ENCODE measurements at places on chromosomes 6 and 20.
A peak's percentile ranks its signal among the peaks of the same experiment; 100 is the strongest.

GRCh38 chr6:84059082-84059481 is 25.5 kb downstream of the MRAP2 start:
- DNase-seq, result no peak

DNA sequence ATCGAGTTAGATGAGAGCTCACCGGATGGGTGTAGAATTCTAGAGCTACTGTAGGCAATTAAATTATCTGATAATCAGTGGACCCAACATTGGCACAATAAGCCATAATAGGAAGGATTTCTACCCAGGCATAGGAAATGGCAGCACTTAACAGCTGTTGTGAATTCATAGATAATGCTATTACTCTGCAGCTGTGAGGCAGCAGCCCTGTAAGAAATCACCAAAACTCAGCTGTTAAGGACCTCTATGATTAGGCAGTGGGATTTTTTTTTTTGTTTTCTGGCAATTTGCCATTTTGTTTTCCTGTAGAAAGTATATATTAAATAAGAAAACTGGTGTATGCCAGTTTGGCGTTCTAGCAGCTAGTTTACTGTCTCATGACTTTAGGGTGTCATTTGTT is 609.1 kb upstream of the SLC35B3 start:
- DNase-seq, result no peak

DNA sequence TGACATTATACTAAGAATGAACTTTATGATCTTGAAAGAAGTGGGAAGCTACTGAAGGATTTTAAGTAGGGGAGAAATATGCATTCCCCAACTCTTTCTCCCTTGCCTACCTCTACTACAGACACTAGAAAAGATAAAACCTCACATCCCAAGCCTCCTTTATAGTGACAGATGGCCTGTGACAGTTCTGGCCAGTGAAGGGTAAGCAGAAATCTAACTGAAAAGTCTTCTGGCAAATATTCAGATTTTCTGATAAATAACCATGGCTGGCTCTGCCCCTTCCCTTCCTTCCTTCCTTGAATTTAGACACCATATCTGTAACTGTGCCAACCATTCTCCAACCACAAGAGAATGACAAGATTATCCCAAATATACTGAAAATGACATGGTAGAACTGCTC is 10.2 kb upstream of the BEND6 start:
- no peak for DNase-seq

- DNase-seq, result no peak
Observed at GRCh38 chr6:16380220-16380809, 141.9 kb downstream of the GMPR start.

GRCh38 chr20:37407573-37408002 is 61.6 kb downstream of the SRC start:
- DNase-seq, result no peak

- no peak for DNase-seq
Observed at GRCh38 chr20:49104365-49104648, 58.2 kb downstream of the CSE1L start.

- DNase-seq, result no peak
Observed at GRCh38 chr6:30035784-30036183, 25.3 kb upstream of the POLR1H start.

DNA sequence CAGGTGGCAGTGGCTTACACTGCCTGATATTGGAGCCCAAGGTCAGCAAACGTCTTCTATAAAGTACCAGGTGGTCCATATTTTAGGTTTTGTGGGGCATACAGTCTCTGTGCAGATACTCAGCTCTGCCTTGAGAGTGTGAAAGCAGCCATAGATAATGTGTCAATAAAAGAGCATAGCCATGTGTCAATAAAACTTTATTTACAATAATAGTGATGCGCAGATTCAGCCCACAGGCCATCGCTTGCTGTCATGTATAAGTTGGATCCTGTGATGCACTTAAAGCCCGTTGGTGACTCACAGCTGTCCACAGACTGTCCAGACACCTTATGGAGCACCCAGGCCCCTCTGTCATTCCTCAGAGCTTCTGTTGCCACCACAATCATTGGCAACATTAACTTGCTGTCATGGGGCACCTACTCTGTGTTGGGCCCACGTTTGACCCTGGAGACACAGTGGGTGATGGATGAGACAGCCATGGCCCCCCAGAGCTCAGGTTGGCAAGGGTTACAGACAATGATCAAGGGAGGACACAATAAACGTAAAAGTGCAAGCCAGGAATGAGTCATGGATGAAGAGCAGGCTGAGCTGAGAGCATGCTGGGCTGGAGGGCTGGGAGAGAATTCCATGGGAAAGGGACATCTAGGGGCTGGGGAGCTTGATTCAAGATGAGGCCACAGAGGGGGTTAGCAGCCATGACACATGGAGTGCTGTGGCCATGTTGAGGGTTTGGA is 173.6 kb downstream of the TAF4 start:
- DNase-seq, result no peak

GRCh38 chr20:6838181-6838826 is 70.8 kb downstream of the BMP2 start:
- no peak for DNase-seq

DNA sequence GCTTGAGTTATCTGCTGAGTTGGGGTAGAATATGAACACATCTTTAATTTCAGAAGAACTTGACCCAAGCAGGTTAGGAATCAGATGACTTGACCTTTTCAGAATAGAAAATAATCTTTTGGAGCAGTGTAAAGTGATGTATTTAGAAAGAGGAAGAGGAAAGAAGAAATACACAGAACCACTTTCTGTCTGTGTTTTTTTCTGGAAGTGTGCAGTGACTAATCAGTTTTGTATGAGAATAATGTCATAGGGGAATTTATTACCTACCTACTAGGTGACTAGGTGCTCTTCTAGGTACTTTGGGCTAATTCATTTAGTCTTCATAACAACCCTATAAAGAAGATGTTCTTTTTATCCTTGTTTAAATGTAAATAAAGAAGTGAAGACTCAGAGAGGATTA is 3.0 kb downstream of the PPP1R14C start:
- DNase-seq, result no peak

DNA sequence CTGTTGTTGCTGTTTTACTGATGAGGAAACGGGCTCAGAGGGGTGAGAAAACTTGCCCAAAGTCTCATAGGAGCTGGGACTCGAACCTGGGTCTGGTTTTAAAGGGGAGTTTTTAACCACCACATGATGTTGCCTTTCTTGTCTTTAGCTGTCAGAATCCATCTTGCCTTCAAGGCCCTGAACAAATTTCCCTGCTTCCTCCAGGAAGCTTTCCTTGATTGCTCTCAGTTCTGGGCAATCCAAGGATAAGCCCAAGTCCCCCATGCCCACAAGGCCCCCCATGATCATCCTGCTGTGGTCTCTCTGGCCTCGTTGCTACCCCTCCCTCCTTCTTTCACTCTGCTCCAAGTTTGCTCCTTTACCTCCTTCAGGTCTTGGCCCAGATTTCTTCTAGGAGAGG is 73.5 kb downstream of the CD40 start:
- no peak for DNase-seq

- peak; percentile 55 for DNase-seq
Observed at GRCh38 chr20:63701329-63702035, 5.0 kb downstream of the TNFRSF6B start.

DNA sequence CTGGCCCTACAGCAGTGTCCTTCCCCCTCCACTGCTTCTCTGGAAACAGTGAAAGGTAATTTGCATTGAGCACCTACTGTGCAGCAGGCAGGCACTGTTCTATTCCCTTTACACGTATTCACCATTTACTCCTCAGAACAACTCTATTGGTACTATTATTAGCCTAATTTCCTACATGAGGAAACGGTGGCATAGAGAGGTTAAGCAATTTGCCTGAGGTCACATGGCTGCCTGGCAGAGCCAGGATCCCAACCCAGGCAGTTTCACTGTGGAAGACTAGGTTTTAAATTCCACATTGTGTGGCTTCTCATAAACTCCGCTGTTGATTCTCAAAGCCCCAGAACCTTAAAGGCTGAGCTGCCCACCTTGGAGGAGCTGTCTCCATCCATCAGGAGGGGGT is 72.7 kb downstream of the CLIC5 start:
- DNase-seq, result no peak

- no peak for DNase-seq
Observed at GRCh38 chr20:13857961-13858360, 73.1 kb downstream of the NDUFAF5 start.

DNA sequence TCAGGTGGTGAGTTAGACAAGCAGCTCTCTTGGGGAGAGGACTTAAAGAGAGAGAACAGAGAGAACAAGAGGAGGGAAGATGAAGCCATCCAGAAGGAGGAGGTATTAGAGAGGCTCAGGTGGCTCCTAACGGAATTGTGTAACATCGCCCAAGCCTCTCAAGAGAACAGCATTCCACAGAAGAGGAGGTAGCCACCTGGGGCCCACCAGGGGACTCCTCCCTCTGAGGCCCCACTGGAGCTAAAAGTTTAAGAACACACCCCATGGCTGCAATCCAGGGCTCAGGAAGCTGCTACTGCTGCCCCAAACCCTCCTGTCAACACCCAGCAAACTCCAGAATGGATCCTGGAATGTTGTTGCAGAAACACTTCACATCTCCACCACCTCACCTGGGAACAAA is 23.6 kb upstream of the MDFI start:
- DNase-seq, result no peak

DNA sequence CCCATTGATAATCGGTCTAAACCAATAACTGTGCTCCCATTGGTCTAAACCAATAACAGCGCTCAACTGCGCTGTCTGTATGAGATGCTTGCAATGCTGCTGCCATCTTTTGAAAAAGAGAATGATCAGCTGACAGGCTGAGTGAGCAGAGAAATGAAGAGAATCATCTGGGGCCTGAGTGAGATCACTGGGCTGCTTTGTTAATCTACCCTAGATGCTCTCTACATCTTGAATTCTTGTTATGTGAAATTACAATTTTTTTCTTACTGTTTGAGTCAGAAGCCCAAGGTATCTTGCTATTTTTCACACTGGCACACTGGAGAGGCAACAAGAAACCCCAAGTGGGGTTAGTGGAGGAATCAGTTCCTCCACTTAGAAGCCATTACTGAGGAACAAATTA is 91.5 kb upstream of the GCM1 start:
- no peak for DNase-seq
